GM20000 (cell line): ENCODE measurements at places on chromosomes 1 and 21.

GRCh38 chr1:117205368-117205767, 5.4 kb downstream of the VTCN1 start:
- no peak for DNase-seq

GRCh38 chr1:52055866-52056162, 281 bp upstream of the BTF3L4 start:
- no peak for DNase-seq

DNA sequence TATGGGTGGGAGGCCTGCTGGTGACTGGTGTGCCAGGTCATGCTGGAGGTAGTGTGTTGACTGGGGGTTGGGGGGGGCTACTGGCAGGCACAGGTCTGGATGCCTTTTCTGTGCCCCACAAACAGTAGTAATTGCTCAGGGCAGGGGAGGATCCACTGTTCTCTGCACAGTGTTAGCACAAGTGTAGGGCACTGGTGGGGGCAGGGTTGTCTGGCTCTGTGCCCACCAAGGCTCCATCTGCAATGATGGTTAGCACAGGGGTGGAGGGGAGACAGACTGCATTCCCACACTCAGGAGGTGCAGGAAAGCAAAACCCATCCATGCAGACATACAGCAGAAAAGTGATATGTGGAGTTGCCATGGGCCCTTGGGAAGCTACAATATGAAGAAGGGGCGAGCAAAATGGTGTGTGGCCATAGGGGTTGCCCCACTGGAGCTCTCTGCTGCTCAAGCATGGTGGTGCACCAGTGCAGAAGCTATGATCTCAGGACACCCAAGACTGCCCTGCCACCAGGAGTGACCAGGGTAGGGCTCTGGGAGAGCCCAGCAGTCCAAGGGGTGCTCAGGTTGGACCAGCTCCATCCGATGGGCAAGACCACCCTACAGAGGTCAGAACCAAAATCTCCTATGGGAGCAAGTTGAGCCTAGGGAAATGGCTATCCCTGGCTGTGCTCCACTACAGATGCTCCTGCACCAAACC, 122.2 kb upstream of the KCTD3 start:
- no peak for DNase-seq

- DNase-seq: no peak
Measured at GRCh38 chr1:77832901-77833300, 53.5 kb downstream of the MIGA1 start.

DNA sequence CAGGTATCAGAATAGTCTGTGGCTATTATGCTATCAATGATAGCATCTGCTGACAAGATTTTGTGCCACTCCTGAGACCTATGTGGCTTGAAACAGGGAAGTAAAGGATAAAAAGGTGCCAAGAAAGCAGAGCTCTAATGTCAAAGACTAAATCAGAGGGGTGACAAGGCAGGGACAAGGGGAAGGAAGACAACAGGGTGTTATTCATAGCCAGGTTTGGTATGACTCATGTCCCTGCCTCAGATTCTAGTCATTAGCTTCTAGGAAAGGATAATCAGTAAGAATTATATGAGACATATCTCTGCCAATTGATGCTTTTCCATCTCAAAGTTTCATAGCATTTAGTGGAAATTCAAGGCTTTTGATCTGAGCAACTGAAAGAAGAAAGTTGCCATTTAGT, 31.8 kb upstream of the PLD5 start:
- DNase-seq: no peak

GRCh38 chr1:183821889-183822611, 17.1 kb downstream of the RGL1 start:
- DNase-seq: no peak

DNA sequence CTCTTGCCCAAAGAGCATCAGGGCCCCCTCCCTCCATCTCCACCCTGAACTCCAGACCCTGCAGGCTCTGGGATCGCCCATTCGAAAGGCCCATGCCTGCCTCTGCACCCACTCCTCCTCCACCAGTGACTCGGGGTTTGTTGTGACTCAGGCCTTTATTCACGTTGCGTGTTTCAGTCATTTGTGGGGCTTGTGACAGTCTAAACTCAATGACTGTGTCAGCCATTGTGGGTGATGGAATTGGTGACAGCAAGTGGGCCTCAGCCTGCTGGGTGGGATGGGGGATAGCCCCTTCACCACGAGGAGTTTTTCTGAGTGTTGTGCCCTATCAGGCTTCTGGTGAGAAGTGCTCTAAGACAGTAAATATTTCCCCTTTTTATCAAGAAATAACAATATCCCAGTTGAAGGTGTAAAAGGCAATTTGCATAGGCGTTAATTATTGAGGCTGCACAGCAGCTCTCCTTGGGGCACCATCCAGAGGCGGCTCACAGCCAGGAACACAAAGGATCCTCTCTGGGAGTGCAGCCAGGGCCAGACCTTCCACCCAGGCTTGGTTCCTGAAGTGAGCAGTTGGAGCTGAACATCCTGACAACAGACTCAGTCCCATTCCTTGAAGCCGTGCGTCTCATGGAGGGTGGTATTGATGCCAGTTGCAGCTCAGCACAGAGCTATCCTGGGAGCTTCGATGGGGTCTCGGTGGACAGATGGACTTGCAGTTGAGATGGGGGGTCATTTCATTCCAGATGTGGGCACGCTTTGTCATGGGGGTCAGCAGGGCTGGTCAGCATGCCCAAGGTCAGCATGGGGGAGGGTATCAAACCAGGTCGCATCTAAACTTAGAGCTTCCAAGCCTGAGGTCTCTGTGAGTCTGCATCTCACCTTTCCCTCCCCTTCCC, 135.6 kb upstream of the CACNA1E start:
- no peak for DNase-seq

- DNase-seq: no peak
Measured at GRCh38 chr1:1858382-1859086, 32.4 kb downstream of the GNB1 start.

DNA sequence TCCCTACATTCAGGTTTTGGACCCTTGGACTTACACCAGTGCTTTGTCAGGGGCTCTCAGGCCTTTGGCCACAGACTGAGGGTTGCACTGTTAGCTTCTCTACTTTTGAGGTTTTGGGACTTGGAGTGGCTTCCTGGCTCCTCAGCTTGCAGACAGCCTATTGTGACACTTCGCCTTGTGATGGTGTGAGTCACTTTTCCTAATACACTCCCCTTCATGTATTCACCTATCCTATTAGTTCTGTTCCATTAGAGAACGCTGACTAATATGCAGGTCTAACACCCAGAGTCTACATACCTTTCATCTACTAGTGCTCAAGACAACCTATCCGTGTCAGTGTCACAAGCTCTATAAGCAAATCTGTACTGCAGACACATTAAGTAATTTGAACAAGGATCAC, 605.3 kb downstream of the KCNT2 start:
- no peak for DNase-seq

- DNase-seq: no peak
Measured at GRCh38 chr1:1857096-1857703, 33.7 kb downstream of the GNB1 start.

DNA sequence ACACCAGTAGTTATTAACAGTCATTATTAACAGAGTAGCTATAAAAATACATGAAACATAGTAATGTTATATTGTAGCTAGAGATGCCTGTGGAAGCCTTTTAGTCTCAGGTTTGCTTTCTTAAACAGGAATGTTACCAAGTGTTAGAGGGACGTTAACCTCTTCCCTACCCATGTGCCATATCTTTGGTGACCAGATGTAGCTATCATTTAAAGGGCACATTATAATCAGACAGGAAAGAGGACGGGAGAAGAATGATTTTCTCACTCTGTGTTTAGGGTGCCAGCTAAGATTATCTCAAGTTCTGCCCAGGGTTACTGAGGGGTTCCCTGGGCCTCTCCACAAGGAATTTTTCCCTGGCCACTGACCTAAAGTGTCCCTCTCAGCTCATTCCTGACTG, 20.9 kb upstream of the UBL4B start:
- DNase-seq: no peak

GRCh38 chr1:12167493-12168429, 970 bp downstream of the TNFRSF1B start:
- DNase-seq: peak; percentile 50

- no peak for DNase-seq
Measured at GRCh38 chr21:29232530-29233255, 66.0 kb upstream of the BACH1 start.

- DNase-seq: no peak
Measured at GRCh38 chr1:72178266-72178665, 104.1 kb downstream of the NEGR1 start.

GRCh38 chr1:119893238-119893791, 3.0 kb downstream of the ADAM30 start:
- DNase-seq: no peak

DNA sequence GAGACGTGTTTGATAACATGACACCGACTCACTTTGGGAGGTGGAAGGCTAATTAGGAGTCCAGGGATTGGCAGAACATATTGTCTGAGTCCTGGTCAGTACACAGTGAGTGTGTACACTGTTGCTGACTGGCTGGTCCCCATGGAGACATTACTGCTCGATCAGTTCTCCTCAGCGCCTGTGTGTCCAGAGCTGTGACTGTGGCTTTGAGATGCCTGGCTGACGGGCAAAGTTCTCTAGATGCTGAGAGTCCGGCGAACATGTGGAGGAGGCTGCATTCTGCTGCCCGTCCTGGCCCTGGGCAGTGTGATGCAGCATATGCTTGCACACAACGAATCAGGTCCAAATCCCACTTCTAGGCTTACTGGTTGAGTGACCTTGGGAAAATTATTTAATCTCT, 280.1 kb upstream of the ST6GALNAC5 start:
- DNase-seq: no peak

GRCh38 chr21:45792682-45793383, 149.3 kb downstream of the PCBP3 start:
- no peak for DNase-seq

GRCh38 chr1:182624577-182624976, 20.4 kb upstream of the RGS16 start:
- no peak for DNase-seq

- DNase-seq: no peak
Measured at GRCh38 chr1:193590102-193590501, 403.7 kb upstream of the B3GALT2 start.

- DNase-seq: no peak
Measured at GRCh38 chr1:17687145-17687544, 68.0 kb upstream of the ACTL8 start.

GRCh38 chr1:155198547-155198906, 9.2 kb downstream of the THBS3 start:
- DNase-seq: no peak

GRCh38 chr1:35600593-35600992, 27.5 kb downstream of the TFAP2E start:
- DNase-seq: no peak

GRCh38 chr1:89897347-89898133, 76.7 kb downstream of the LRRC8D start:
- DNase-seq: no peak

DNA sequence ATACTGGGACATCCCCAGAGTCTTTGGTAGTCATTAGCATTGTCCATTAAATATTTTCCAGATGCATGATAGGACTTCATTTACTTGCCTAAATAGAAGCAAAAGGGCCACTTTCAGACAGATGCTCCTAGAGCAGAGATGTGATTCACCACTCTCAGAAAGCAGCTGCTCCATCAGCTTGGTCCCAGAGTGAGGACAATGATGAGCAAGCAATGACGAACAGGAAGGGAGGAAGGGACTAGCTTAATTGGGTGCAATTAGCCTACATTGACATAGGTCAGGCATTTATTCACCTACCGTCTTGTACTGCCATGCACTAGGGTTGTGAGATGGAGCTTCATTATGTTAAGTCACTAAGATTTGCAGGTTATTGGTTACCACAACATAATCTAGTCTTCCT, 85.1 kb upstream of the PLXNA2 start:
- DNase-seq: no peak

DNA sequence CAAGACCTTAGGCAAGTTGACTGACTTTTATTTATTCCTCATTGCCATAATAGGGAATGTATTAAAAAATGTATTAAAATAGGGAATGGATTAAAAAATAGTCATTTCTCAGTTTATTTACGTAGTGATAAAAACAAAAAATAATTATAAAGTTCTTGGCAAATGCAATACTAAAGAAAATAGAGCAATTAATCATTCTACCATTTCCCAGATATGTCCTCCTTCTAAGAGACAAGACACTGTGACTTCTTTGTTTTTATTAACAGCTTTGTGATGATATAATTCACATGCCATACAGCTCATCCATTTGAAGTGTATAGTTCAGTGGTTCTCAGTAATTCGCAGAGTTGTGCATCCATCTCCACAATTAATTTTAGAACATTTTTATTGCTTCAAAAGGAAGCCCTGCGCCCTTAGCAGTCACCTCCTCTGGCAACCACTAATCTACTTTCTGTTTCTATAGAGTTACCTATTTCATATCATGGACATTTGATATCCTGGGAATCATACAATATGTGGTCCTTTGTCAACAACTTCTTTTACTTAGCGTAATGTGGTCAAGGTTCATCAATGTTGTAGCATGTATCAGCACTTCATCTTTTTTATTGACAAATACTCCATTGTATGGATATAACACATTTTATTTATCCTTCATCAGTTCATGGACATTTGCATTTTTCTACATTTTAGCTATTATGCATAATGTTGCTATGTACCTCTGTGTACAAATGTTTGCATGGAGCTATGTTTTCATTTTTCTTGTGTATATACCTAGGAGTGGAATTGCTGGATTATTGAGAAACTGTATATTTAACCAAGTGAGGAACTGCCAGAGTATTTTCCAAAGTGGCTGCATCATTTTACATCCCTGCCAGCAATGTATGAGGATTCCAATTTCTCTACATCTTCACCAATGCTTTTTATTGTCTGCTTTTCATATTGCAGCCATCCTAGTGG, 5.6 kb downstream of the TBX19 start:
- no peak for DNase-seq

DNA sequence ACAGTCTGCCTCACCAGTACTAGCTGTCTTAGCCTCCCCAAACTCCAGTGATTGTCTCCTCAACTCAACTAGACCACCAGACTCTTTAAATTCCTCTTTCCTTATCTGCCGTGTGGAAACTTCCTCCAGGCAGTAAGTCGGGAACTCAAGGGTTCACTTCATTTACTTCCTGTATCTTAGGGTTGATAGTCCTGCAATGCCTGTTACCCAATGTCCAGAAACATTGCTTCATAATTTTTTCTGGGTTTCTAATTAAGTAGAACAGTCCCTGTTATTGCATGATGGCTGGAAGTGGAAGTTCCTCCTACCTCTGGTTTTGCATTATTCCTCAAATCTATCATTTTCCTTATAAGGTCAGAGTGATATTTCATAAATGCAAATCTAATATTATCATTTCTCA, 60.8 kb upstream of the RNF11 start:
- DNase-seq: no peak

DNA sequence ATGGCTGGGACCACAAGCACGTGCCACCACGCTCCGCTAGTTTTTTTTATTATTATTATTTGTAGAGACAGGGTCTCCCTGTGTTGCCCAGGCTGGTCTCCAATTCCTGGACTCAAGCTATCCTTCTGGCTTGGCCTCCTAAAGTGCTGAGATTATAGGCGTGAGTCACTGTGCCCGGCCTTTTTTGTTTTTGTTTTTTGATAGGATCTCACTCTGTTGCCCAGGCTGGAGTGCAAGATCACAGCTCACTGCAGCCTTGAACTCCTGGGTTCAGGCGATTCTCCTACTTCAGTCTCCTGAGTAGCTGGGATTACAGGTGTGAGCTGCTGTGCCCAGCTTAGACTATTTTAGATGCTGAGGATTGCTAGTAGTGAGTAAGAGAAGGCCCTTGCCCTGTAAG, 11.8 kb upstream of the RNF11 start:
- no peak for DNase-seq

- no peak for DNase-seq
Measured at GRCh38 chr21:20661745-20662422, 336.3 kb upstream of the NCAM2 start.
